ENCODE measurements at places on chromosomes 6 and 20.

DNA sequence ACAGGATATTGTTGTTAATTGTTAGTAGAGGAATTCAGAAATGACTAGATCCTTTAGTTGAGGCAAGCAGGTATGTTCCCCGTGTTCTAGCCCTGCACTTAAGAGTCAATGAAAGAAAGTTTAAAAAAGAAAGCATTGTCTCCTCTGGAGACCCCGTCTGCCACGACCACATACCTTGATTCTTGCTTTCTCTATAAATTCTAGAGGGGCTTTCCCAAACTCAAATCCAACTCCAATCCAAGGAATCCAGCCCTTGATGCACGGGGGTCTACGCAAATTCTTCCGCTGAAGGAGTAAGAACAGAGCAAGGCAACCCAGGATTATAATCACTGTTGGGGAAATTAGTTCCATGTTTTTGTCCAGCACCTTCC is 401 bp downstream of the CYP39A1 start:
- peak overlapping the region; percentile 91 for H3K27ac ChIP-seq
- peaks cover 15% of the 10 kb centered on the region for H3K27me3 ChIP-seq
- H3K4me1 ChIP-seq: peaks cover 26% of the 10 kb centered on the region
- peak overlapping the region; percentile 95 for H3K4me3 ChIP-seq
- no peak for DNase-seq
- peaks cover 8% of the 10 kb centered on the region for H3K36me3 ChIP-seq

- no peaks in the 10 kb centered on the region for H3K4me1 ChIP-seq
- H3K27me3 ChIP-seq: no peaks in the 10 kb centered on the region
- H3K4me3 ChIP-seq: no peak overlapping the region
- H3K27ac ChIP-seq: no peak overlapping the region
- no peak for DNase-seq
Measured at GRCh38 chr6:36075656-36076055, 48.0 kb downstream of the MAPK14 start.

DNA sequence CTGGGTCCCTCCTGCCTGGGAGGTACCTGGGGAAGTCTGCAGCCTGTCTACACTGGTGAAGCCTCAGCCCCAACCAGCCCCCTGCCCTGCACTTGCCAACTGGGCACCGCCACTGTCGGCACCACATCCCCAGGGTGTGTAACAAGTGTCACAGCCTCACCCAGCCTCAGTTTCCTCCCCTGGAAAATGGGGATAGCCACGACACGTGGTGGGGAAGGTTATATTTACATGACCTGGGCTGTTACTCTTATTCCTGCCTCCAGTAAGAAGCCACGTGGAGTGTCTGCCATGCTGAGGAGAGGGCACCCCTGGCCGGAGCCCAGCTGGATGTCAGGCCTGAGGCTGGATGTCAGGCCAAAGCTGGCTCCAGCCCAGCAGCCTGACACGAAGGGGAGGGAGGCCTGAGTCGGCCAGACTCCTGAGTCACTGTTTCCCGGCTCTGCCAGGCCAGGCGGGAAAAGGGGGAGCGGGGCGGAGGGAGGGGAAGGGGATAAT is 44.9 kb downstream of the SNAI1 start:
- peaks cover 3% of the 10 kb centered on the region for H3K27me3 ChIP-seq
- no peaks in the 10 kb centered on the region for H3K36me3 ChIP-seq
- peaks cover 31% of the 10 kb centered on the region for H3K4me1 ChIP-seq
- no peak overlapping the region for H3K4me3 ChIP-seq
- no peak overlapping the region for H3K27ac ChIP-seq
- DNase-seq: no peak

- H3K27ac ChIP-seq: no peak overlapping the region
- no peaks in the 10 kb centered on the region for H3K27me3 ChIP-seq
- DNase-seq: no peak
- no peak overlapping the region for H3K4me3 ChIP-seq
- H3K4me1 ChIP-seq: no peaks in the 10 kb centered on the region
Measured at GRCh38 chr20:32329817-32330554, 28.1 kb upstream of the ASXL1 start.

GRCh38 chr20:13468166-13468565 is 170.6 kb downstream of the TASP1 start:
- no peak for DNase-seq
- no peak overlapping the region for H3K27ac ChIP-seq
- H3K36me3 ChIP-seq: peaks cover 11% of the 10 kb centered on the region
- H3K4me1 ChIP-seq: no peaks in the 10 kb centered on the region
- H3K27me3 ChIP-seq: no peaks in the 10 kb centered on the region

GRCh38 chr6:129818251-129818650 is 42.9 kb downstream of the TMEM244 start:
- no peaks in the 10 kb centered on the region for H3K4me1 ChIP-seq
- no peak for DNase-seq
- no peaks in the 10 kb centered on the region for H3K36me3 ChIP-seq
- H3K27me3 ChIP-seq: no peaks in the 10 kb centered on the region
- no peak overlapping the region for H3K4me3 ChIP-seq

DNA sequence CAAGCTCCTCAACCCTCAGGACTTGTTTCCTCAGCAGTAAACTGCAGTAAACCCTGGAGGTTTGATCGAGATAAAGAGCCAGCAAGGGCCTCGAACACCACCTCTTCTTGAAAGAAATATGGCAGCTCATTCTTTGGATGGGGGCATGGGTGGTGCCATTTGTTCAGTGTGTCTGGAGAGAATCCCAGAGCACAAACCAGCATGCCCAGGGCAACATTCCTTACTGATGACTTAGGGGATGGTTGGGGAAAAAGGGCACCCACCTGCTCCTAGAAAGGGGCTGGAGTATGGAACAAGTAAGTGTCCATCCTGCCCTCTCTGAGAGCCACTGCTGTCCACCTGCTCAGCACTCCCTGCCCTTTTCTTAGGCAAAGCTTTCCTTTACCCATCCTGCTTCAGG is 31.3 kb upstream of the ZFAND3 start:
- no peak overlapping the region for H3K27ac ChIP-seq
- peaks cover 13% of the 10 kb centered on the region for H3K27me3 ChIP-seq
- H3K36me3 ChIP-seq: no peaks in the 10 kb centered on the region

DNA sequence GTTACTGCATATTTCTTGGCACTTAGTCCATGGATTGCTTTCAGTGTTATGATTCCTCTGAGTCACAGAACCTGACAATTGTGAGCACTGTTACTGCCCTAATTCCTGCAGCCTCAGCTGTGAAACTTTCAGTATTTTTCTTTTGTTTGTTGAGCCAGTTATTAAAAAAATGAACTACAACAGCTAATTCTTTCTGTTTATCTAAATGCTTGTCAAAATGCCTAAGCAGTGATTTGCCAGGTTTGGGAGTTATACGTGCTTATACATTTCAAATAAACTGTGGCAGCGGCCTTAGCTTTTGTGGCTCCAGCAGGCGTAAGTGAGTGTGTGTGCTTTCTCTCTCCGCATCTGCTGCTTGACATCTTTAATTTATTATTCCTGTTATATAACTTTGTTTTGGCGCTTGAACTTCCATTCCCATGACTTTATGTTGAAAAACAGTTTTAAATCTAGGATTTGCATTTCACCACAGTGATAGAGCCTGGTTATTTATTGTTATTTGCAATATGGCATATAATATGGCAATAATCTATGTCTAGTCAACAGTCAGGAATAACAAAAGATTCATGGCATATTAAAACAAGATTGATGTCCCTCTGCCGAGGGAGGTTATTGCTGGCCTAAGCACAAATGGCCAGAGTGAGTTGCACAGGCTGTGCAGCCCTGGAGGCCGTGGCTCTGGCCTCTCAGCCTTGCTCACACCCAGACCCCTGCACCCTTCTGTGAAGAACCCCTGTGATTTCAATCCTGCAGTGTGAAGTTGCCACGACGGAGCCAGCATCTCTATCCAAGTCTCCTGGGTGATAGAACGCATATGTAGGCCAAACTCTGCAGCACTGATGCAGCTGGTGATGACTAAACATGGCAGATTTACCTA is 303.4 kb downstream of the THBS2 start:
- no peaks in the 10 kb centered on the region for H3K4me1 ChIP-seq
- no peak overlapping the region for H3K27ac ChIP-seq
- DNase-seq: no peak
- no peaks in the 10 kb centered on the region for H3K36me3 ChIP-seq
- peaks cover 8% of the 10 kb centered on the region for H3K27me3 ChIP-seq

DNA sequence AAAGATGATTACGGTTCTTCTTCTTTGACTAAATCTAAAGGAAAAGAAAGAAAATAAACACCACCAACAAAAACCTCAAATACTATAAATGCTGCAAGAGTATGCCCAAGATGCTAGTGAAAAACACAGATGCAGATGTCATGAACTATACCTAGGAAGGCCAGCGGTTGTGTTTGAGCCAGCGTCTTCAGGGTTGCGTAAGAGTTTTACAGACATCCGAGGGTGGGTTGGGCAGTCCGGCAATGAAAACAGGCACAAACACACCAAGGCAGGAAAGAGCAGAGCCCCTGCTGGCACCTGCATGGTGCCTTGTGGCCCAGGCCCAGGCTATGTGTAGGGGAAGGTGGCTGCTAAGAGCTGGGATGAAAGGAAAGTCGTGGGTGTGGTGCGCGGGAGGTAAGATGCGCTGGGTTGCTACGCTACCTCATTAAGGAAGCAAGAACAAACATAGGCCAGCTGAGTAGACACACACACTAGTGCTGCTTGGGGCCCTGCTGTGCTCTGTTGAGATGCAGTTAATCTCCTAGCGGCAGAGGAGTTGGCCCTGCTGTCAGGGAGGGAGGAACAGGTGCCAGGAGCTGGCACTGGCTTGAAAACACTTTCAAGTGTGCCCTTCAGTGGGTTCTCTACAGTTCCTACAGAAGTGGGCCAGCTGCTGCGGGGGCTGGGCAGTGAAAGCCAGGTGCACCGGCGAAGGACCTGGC is 170.2 kb upstream of the PLN start:
- no peaks in the 10 kb centered on the region for H3K27me3 ChIP-seq
- no peak for DNase-seq
- H3K4me1 ChIP-seq: no peaks in the 10 kb centered on the region
- H3K36me3 ChIP-seq: no peaks in the 10 kb centered on the region

- H3K4me1 ChIP-seq: peaks cover 22% of the 10 kb centered on the region
- DNase-seq: no peak
- H3K27me3 ChIP-seq: peaks cover 16% of the 10 kb centered on the region
- H3K27ac ChIP-seq: peak overlapping the region; percentile 4
Measured at GRCh38 chr20:62500237-62500864, 24.6 kb upstream of the GATA5 start.

- no peak overlapping the region for H3K4me3 ChIP-seq
- H3K36me3 ChIP-seq: peaks cover 6% of the 10 kb centered on the region
- no peaks in the 10 kb centered on the region for H3K4me1 ChIP-seq
- no peak overlapping the region for H3K27ac ChIP-seq
Measured at GRCh38 chr6:8476656-8477055, 41.3 kb upstream of the SLC35B3 start.

- H3K27ac ChIP-seq: no peak overlapping the region
- H3K27me3 ChIP-seq: no peaks in the 10 kb centered on the region
- H3K36me3 ChIP-seq: no peaks in the 10 kb centered on the region
Measured at GRCh38 chr6:104126315-104127005, 733.3 kb downstream of the HACE1 start.

DNA sequence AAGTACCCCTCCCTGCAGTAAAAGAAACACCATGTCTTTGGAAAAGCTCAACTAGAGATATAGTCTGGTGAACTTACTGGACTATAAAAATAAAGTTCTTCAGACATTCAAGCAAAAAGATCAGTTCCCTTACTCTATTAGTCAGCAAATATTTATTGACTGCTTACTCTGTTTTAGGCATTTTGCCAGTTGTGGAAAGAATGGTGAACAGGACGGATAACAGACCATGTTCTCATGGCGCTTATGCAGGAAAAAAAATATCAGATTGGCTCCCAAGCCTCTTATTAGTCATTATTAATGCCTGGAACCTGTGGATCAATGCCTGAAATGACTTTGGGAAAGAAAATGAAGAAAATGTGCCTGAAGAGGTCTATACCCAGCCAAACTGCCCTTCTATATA is 282.2 kb upstream of the EPHA7 start:
- H3K27me3 ChIP-seq: no peaks in the 10 kb centered on the region
- DNase-seq: no peak
- H3K27ac ChIP-seq: no peak overlapping the region
- no peaks in the 10 kb centered on the region for H3K36me3 ChIP-seq
- H3K4me3 ChIP-seq: no peak overlapping the region
- H3K4me1 ChIP-seq: no peaks in the 10 kb centered on the region

- no peak for DNase-seq
- no peak overlapping the region for H3K27ac ChIP-seq
- peaks cover 39% of the 10 kb centered on the region for H3K4me1 ChIP-seq
- no peaks in the 10 kb centered on the region for H3K36me3 ChIP-seq
- H3K4me3 ChIP-seq: no peak overlapping the region
Measured at GRCh38 chr6:128508588-128509296, 11.7 kb downstream of the PTPRK start.

- no peak overlapping the region for H3K27ac ChIP-seq
- H3K4me3 ChIP-seq: no peak overlapping the region
- DNase-seq: no peak
Measured at GRCh38 chr20:22339946-22340345, 244.4 kb downstream of the FOXA2 start.

DNA sequence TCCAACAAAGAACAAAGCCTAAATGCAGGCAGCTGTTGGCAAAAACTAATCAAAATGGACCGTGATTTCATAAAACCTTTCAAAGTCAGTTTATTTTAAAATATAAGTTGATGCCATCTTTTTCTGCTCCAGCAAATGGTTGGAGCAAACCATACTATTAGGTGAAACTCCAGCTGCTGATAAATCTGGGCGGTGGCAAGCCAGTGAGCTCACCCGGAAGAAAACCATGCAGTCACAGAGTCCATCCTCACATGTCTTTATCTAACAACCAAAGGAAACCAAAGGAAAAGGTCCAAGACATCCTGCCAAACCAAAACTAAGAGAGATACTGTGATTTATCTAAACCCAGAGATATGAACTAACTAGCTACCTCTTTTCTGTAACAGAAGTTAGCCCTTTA is 72.6 kb downstream of the HIVEP2 start:
- no peak for DNase-seq
- peaks cover 13% of the 10 kb centered on the region for H3K4me1 ChIP-seq
- no peak overlapping the region for H3K4me3 ChIP-seq
- peak overlapping the region; percentile 7 for H3K27ac ChIP-seq
- H3K27me3 ChIP-seq: no peaks in the 10 kb centered on the region

DNA sequence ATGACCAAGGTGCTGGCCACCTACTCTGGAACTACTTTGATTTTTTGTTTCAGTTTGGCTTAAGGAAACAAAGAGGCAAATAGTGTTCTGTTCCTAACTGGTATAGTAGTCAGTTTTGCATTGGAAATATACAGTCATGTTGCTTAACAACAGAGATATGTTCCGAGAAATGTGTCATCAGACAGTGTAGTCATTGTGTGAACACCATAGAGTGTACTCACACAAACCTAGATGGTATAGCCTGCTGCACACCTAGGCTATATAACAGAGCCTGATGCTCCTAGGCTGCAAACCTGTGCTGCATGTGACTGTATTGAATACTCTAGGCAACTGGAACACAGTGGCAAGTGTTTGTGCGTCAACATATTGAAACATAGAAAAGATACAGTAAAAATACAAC is 80.4 kb downstream of the ARID1B start:
- no peak overlapping the region for H3K27ac ChIP-seq
- H3K4me3 ChIP-seq: no peak overlapping the region
- DNase-seq: no peak
- peaks cover 37% of the 10 kb centered on the region for H3K4me1 ChIP-seq
- H3K27me3 ChIP-seq: no peaks in the 10 kb centered on the region
- H3K36me3 ChIP-seq: peaks cover 10% of the 10 kb centered on the region

Data from type B pancreatic cell (in vitro differentiated cells).